G401 (cell line): ENCODE measurements at places on chromosomes 1 and 21. TPM values are rescaled to one million over a fixed set of nuclear protein-coding genes. Genes with fewer than 3 reads are reported as not detected.

Gene ERVH48-1
- total RNA-seq, result 0.06 and 0.20 TPM in 2 replicates

Gene RGS7
- total RNA-seq, result not detected in 2 replicates

Gene ZNF672
- 57.1 and 63.1 TPM in 2 replicates for total RNA-seq

Gene CERS2
- 38.3 and 68.8 TPM in 2 replicates for total RNA-seq

Gene DSCAM
- not detected in 2 replicates for total RNA-seq

Gene C4BPB
- not detected in 2 replicates for total RNA-seq

Gene SPRR2F
- not detected in 2 replicates for total RNA-seq

Gene AMY1A
- not detected in 2 replicates for total RNA-seq

Gene ATP5PF
- 78.2 and 86.1 TPM in 2 replicates for total RNA-seq

Gene MPZ
- total RNA-seq, result 0.68 TPM in 1 of 2 replicates, not detected in the other

Gene CCDC27
- not detected in 2 replicates for total RNA-seq

Gene FMO2
- total RNA-seq, result 0.14 and 0.25 TPM in 2 replicates

DNA sequence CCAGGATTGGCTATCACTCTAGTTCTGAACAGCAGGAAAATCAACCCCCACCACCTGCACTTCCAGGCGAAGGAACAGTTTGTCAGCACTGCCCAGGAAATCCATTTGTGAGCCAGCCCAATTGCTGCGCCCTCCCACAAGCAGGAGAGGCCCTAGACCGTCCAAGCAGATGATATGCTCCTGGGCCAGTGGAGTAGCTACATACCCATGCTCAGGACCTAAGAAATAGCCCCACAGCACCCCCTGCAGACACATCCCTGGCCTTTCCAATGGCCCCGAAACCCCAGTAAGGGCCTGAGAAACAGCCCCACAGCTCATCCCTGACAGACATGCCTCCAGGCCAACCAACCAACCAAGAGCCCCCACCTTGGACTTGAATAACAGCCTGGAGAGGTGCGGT is 111.5 kb upstream of the ZC3H11B start:
- no peak for DNase-seq

GRCh38 chr1:174958396-174958795 is 41.4 kb upstream of the CACYBP start:
- peak; percentile 72 for DNase-seq

- DNase-seq, result no peak
These were observed 3.2 kb upstream of the IBA57 start for GRCh38 chr1:228162286-228163006.

DNA sequence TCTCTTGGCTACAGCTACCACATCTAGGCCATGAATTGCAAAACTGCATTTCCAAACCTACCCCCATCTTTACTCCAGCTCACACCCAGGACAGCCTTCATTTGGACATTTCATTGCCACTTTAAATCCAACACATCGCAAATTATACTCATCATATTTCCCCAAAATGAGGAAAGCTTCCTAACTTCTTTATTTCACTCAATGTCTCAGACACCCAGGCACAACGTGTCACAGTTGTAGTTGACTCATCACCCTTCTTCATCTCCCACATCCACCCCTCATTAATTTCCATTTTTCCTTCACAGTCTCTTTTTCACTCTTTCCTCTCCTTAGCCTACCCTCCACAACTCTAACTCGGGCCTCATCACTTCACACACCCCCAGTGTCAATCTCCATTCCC is 6.7 kb downstream of the OTUD7B start:
- no peak for DNase-seq

DNA sequence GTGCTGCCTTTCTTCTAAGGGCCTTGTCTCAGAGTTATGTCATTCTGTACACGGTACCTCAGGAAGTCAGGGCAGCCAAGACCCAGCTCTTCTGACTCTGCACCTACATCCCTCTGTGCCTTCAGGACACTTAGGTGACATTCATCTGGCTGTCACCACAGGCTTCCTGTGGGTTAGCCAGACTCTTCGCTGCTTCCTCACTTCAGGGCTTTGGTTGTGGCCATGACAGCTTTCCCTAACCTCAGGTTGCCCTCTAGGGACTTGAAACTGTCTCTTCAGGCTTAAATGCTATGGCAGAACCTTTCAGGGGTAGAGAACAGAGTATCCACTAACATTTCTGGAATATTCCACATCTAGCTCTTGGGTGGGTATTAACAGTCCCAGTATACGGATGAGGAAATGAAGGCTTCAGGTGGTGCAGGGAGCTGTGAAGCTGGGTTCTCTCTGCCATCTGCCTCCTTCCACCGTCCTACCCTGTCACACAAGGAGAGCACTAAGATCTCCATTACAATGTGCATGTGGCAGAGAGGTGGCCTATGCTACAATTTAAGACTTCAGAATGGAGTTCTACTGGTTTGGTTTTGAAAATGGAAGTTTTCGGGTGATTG is 9.9 kb downstream of the TSSK3 start:
- DNase-seq, result no peak

DNA sequence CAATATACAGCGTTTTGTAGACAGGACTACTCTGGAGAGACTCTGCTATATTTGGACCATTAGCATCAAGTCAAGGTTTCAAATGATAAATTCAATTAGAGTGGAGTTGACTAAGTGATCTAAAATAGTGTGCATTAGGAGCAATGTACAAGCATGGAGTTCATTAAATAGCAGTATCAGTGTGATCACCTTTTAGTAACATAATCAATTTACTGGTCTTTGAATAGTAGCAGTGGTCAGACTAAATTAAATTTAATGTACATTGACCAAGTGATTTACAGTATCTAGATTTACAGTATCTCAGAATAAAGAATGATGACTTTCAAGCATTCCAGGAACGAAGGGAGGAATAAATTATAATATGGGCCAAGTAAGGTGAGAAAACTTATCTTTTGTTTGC is 489.6 kb upstream of the ADGRL4 start:
- DNase-seq, result no peak

GRCh38 chr1:156487862-156488261 is 12.7 kb downstream of the MEF2D start:
- no peak for DNase-seq

DNA sequence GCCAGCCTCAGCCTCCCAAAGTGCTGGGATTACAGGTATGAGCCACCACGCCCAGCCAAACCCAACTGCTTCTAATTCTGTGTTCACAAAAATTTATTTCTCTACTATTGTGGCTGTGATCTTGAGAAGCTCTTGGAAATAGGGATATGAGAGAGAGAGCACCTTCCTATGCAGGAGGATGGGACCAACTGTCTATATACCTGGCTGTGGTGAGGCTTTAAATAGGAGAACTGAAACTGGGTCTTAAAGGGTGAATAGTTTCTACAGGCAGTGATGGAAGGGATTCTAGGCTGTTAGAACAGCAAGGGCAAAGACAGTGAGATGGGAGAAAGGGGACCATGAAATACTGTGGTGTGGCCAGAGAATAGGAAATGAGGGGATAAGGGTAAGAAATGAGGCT is 8.3 kb upstream of the PTCH2 start:
- no peak for DNase-seq

- no peak for DNase-seq
These were observed 5.9 kb downstream of the FOXD2 start for GRCh38 chr1:47443530-47444296.

DNA sequence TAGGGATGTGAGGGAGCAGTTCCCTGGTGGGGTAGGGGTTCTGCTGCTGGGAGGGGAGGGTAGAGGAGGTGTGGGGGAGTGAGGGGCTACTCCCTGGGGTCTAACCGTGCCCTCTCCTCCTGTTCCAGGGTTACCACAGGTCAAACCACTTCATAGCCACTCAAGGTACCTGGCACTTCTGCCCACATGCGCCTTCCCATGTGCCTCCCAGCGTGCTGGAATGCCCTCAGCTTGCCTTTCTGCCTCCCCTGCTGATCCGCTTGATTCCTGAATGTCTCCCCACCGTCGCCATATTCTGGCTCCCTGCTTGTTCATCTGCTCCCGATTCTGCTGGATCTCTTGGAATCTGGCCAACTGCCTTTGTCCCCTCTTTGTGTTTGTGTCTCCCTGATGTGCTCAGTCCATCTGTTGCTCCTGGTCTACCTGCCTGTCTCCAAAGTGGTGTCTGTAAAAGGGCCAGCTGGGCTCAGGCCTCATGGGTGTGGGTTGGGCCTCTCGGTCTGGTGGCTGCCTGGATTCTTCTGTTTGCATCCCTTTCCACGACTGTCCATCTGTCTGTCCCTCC is 74.4 kb downstream of the PTPRU start:
- DNase-seq, result peak; percentile 72

- DNase-seq, result no peak
These were observed 11.4 kb upstream of the EFNA1 start for GRCh38 chr1:155116113-155116764.

- DNase-seq, result peak; percentile 73
These were observed 366.3 kb upstream of the ESRRG start for GRCh38 chr1:217089361-217090014.

- DNase-seq, result no peak
These were observed 111.8 kb upstream of the ATP1A1 start for GRCh38 chr1:116261227-116261626.

DNA sequence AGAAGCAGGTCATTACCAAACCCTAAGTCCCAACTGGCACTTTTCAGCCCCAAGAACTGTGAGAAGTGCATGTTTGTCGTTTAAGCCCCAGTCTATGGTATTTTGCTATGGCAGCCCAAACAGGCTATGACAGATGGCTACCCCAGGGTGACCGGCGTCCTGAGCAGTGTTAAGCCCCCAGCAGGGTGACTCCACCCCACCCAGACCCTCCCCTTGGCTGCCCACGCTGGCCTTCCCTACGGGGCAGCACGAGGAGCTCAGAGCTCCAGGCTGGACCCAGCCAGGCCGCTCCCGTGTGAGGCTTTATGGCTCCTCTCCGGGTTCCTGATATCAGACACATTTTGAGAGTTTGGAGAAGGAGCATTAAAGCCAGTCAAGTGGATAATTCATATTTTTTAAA is 684.0 kb downstream of the PTPRU start:
- DNase-seq, result no peak

DNA sequence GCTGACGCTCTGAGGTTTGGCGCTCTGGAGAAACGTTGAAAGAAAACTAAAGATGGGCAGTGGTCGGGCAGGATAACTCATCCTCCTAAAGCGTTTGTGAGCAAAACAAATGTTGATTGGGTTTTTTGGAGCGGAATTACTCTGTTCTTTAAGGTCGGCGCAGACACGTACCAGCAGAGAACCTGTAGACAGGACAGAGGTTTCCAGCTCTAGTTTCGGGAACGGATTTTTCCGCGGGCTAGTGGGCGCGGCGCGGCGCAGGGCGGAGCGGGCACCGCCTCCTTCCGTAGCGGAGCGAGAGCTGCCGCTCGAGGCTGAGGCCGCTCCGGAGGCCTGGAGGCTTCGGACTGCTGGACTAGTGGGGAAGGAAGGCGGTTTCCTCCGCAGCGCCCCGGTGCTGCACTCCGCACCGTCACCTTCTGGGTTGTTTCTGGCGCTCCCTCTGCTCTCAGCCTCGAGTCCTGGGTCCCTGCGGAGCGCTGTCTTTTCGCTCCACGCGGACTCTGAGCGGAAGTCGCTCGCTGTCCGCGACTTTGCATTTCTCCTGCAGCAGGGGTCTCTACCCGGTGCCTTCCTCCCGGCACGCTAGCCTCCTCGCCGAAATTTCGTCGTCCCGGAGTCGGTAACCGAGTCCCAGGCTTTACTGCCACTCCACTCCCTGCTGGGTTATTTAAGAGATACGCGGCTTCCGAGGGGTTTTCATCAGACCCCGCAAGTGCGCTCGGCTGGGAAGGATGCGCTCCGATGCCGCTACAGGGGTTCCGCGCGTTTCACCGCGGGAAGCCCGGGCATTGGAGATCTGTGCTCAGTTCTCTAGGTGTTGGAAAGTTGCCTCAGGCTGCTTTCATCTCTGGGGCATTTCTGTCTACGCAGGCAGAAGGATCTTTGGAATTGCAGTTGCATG is 7.0 kb downstream of the FOXD2 start:
- DNase-seq, result no peak

GRCh38 chr1:211684791-211685190 is 9.4 kb upstream of the NEK2 start:
- no peak for DNase-seq

DNA sequence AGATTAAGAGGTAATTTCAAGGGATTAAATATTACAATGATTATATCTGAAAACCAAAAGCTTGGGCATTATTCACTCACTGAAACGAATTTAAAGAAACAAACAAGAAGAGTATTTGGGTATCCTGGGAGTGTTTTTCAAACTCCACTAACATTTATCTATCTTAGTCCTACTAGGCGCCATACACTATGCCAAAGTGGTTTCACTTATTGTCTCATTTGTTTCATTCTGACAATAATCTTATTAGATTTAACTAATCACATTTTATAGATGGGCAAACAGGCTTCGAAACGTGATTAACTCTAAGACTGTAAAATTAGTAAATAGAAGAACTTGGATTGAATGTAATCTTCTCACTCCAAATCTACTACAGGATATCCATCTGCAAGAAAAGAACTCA is 25.4 kb downstream of the ASH1L start:
- DNase-seq, result no peak

- no peak for DNase-seq
These were observed 413.3 kb downstream of the PRDM2 start for GRCh38 chr1:14113271-14113670.

- no peak for DNase-seq
These were observed 222.9 kb downstream of the FAM72C start for GRCh38 chr1:143748906-143749305.

GRCh38 chr1:14947421-14947820 is 206.1 kb upstream of the TMEM51 start:
- DNase-seq, result no peak
